ENCODE measurements at places on chromosomes 16 and 17.

DNA sequence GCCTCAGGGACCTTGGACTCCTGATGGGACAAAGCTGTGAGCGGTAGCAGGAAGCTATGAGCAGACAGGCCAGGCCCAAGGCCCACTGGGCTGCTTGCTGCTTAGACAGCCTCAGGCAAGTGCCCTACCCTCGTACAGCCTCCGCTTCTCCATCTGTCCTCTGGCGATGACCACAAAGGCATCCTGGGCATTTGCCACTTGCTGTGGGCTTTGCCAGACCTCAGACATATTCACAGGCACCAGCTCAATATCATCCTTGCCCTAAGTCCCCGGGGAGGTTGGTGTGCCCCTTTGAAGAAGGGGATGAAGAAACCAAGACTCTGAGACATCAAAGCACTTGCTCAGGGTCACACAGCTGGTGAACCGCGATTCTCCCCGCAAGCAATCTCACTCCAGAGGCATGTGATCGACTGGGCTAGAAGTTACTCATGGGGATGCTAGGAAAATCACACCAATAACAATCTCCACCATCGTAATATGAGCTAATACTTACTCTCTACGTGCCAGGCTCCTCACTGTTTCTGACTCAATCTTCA is 21.7 kb downstream of the PPL start:
- DNase-seq: peak; percentile 26

- DNase-seq: no peak
These were observed 56.4 kb downstream of the TBC1D16 start for GRCh38 chr17:79979221-79979741.

- no peak for DNase-seq
These were observed 19.6 kb downstream of the CCR7 start for GRCh38 chr17:40545660-40546059.

- DNase-seq: no peak
These were observed 10.5 kb upstream of the TSPOAP1 start for GRCh38 chr17:58338841-58339754.

GRCh38 chr17:82477934-82478333 is 19.4 kb downstream of the NARF start:
- no peak for DNase-seq

GRCh38 chr16:53775106-53775820 is 71.3 kb downstream of the FTO start:
- no peak for DNase-seq

DNA sequence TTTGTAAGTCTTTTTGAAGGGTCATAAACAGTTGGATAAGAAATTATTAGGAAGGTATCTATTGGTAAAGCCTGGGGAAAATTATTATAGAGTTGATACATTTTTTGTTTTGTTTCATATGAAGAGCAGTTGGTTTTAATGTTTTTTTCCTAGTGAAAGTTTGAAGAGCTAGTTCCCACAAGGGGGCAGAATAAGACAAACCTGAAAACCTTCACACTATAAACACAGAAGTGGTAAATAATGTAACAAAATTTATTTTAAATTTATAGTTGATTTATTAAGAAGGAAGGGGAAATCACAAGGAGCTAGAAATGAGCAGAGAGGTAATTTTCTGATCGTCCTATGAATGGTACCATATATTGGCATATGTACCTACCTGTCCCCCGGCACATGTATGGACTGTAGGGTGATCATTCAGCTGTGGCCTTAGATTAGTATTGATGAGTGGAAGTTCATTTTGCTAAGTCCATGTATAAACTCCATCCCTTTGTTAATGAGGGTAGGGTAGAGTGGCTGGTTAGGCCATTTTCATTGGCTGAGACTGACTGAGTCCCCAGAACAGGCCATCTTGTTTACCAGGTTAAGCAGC is 116.3 kb downstream of the TANC2 start:
- no peak for DNase-seq

DNA sequence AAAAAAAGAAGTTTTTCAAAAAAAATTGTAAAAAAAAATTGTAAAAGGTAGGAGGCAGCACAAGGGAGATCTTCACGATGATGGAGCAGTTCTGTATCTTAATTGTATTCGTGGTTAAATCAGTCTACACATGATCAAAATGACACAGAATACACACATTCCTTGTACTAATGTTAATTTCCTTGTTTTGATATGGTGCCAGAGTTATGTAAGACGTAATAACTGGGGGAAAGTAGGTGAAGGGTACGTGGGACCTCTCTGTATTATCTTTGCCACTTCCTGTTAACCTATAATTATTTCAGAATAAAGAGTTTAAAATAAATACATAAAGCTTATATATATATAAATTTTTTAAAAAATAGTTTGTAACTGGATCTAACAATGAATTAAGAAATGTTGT is 36.8 kb downstream of the HELZ start:
- DNase-seq: no peak

DNA sequence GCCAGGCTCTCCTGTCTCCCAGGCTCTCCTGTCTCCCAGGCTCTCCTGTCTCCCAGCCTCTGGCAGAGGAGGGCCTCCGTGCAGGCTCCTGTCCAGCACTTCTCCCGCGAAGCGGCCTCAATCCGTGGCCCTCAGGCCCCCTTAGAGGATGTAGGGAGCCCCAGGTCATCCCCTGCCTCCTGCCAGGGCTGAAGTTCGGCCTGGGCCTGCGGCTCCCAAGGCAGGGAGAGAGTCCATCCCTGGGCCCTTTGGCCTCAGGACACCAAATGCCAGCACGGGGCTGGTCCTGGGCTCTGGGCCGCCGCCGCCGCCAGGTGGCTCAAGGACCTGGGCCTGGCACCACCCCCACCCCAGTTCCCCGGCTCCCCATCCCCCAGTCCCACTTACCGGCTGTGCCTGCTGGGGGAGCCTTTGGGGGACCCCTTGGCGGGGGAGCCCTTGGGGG is 370 bp downstream of the EVPL start:
- DNase-seq: no peak

GRCh38 chr16:1090620-1091587 is 5.1 kb downstream of the C1QTNF8 start:
- no peak for DNase-seq

- DNase-seq: peak; percentile 73
These were observed 16.8 kb upstream of the SUZ12 start for GRCh38 chr17:31919802-31920525.

DNA sequence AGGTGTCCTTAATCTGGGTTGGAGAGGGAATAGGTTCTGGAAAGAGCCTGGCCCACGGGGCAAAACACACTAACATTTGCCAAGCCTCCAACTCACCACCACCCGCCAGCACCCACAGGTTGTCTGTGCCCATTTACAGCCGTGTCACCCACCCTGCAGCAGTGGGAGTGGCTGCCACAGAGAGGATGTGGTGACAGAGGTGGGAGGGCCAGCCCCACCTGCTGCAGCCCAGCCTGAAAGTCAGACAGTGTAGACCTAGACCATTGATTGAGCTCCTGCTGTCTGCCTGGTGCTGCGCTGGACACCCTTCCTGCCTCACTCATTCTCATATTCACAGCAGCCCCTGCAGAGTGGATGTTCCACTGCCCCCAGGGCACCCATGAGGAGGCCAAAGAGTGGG is 44.7 kb downstream of the IL21R start:
- no peak for DNase-seq

DNA sequence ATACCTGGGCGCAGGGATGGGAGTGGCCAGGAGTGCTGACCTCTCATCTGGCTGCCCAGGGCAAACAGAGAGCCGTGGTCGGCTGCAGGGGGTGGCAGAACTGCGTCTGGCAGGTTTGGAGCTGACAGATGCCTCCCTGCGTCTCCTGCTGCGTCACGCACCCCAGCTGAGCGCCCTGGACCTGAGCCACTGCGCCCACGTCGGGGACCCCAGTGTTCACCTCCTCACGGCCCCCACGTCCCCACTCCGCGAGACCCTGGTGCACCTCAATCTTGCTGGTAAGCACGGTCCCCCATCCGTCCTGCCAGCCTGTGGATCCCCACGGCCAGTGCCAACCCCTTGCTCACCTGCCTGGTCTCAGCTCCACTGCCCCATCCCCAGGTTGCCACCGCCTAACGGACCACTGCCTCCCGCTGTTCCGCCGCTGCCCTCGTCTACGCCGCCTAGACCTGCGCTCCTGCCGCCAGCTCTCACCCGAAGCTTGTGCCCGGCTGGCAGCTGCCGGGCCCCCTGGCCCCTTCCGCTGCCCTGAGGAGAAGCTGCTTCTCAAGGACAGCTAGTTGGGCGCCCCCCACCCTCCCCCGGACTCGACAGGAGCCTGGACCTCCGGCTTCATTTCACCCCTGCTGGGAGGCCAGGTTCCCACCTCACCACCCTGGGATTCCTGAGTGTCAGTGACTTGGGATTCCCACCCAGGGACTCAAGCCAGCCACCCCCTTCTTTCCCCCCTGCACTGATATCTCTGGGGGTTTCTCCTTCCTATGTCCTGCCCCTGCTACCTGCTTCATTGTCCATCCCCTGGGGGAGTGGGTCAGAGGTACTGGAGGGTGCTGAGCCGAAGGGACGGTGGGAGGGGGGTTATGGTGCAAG is 2.0 kb upstream of the ORAI3 start:
- no peak for DNase-seq

GRCh38 chr16:89023151-89023551 is 46.1 kb upstream of the CBFA2T3 start:
- DNase-seq: no peak

DNA sequence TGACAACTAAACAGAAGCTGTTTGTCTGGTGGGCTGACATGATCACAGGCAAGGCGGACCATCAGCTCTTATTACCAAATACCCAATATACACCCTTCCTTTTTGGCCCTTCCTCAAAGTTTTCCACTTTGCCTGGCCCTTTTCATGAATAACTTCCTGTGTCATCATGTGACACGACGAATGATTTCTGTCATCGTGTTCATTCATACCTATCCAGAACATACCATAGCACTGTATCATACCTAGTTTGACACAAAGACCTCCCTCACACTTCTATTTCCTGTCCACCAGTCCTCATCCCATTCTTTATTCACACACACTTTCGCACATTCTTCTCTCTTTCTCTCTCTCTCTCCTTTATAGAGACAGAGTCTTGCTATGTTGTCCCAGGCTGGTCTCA is 131.8 kb downstream of the STX8 start:
- DNase-seq: no peak

- DNase-seq: no peak
These were observed 532 bp downstream of the CNTNAP1 start for GRCh38 chr17:42682722-42683403.

- peak; percentile 32 for DNase-seq
These were observed 15.1 kb upstream of the BBS2 start for GRCh38 chr16:56534847-56535383.

DNA sequence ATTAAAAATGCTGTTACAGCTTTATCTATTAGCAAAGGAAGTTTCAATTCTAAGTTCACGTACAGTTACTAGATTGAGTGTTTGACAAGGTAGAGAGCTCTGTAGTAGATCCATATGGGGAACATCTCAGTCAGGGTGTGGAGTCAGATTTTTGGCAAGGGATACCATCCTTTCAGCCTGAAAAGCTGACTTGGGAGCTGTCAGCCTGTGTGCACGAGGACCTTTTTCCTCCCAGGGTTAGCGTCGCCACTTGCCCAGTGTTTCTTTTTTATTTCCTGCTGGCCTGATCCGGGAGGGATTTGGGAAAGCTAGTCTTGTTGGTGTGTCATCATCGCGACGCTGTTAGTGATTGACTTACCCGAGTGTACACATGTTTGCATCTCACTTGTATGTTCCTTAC is 29.5 kb downstream of the WWOX start:
- no peak for DNase-seq
